ENCODE measurements at places on chromosomes 12 and 14.

DNA sequence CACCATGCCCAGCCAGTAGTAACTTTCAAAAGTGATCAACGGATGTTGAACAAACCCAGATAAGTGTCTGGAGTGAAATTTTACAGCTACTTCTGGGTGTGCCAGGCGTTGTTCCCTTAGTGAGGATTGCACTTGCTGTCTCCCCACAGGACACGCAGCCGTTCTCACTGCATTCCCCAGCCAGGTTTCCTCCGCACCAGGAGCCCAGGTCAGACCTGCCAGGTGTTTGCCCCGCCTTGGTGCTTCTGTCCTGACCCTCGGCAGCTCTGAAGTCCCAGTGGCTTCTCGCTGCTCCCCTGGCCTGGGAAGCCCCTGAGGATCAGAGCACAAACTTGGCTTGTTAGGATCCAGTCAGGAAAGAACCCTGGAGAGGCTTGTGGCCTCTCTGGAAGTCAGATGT lies 36.2 kb downstream of the MMAB start:
- DNase-seq, result no peak

DNA sequence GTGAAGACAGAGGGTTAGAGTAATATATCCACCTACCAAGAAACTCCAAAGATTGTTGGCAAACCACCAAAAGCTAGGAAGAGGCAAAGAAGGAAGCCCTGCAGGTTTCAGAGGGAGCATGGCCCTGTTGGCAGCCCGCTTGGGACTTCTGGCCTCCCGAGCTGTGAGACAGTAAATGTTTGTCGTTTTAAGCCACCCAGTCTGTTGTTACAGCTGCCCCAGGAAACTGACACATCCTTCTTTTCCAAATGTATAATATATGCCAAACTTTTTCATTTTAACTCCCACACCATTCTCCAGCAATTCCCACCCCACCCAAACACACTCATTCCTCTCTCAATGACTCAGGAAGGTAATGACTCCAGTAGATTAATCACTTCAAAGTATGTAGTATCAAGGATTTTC lies 74.0 kb downstream of the RPS29 start:
- peak; percentile 4 for DNase-seq

GRCh38 chr12:80512781-80513180 lies 68.7 kb downstream of the PTPRQ start:
- DNase-seq, result no peak

GRCh38 chr14:77302926-77303325 lies 17.8 kb downstream of the POMT2 start:
- no peak for DNase-seq

DNA sequence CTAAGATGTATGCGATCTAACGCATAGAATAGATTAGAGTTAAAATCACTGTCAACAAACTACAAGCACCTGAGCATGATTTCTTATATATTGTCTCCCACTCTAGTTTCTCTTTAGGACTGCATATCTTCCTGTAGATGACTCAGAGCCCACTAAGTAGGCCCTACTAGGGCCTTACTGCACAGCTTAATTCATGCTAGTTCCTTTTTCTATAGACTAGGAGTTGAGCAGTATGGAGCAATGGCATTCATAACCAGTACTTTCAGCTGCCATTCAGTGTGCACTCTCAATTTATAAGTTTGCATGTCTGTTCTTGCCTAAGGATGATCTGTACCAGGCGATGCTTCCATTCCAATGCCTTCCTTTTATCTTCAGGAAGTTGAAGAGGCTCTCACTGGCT lies 103.5 kb downstream of the METTL25 start:
- peak; percentile 3 for DNase-seq

GRCh38 chr12:57489157-57489641 lies 1.3 kb downstream of the MARS1 start:
- DNase-seq, result no peak

- peak; percentile 82 for DNase-seq
Measured at GRCh38 chr14:64704143-64704742, at the start of gene PLEKHG3. Gene PLEKHG3 (plus strand): TSS chr14:64704424. CDS start chr14:64727632, 23,208 bp downstream.

DNA sequence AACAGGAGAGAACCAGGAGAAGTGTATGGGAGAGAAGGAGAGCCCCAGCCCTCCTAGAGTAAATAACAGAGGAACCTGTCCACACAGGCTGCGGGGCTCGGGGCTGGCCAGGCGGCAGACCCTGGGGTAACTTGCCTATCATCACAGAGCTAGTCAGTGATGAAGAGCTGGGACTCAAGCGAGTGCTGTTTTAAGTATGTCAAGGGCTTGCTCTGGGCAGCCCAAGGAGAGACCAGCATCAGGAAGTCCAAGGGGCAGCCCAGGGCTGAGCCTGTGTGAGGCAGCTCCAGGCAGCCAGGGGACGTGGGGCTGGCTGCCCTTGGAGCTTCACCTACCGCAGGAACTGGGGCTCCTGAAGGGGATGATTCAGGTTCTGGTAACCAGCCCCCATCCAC lies 10.0 kb downstream of the VWF start:
- no peak for DNase-seq

DNA sequence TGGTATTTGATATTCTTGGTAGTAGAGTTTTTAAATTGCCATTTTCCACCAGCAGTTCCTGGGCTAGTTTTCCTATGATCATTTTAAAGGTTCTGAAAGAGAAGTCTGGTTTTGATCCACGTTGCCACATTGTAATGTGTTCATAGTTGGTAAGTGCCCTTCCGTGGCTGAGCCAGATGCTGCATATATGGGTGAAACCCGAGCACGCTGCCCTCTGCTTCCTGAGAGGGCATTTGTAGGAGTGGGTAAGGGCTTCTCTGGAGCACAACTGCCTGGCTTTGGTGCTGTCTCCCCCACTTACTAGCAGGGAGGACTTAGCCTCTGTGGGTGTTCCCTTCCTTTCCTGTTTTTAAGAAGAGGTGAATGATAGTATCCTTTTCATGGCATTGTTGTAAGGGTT lies 7.1 kb downstream of the SNRNP35 start:
- DNase-seq, result no peak

DNA sequence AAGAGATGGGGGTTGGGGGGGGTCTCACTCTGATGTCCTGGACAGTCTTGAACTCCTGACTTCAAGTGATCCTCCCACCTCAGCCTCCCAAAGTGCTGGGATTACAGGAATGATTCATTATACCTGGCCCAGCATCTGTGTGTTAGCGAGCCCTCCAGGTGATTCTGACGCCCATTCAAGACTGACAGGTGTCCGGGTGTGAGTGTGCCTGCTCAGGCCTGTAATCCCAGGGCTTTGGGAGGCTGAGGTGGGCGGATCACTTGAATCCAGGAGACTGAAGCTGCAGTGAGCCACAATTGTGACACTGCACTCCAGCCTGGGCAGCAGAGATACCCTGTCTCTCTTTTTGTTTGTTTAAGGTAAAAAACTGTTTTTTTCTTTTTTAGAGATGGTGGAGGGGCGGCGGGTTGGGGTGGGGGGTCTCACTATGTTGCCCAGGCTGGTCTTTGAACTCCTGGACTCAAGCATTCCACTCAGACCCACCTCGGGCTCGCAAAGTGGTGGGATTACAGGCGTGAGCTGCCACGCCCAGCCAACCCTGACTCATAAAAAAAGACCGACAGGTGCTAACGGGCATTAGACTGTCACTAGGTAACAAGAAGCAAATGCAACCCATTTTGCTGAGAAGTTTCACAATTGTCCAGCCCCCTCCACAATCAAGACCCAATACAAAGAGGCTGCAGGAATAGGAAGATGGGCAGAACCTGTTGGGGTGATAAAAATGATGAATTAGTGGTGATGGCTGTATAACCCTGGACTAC lies 4.7 kb downstream of the VSIG10 start:
- no peak for DNase-seq

DNA sequence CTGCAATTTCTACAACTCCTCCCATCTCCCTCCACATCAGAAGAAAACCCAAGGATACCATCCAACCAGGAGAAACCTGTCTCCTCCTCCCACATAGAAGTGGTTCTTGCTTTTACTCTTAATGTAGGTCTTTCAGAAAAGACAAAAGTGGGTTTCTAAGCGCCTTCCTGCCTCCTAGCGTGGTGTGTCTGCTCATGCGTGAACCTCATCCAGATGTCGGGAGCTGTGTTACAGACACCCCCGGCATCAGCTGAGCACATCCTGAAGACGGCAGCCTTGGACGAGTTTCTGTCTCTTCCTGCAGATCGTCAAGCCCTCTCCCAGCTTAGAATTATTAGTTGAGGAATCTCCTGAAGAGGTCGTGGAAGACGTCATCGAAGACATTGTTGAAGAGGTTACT lies 9.5 kb downstream of the LRRC43 start:
- DNase-seq, result no peak

GRCh38 chr14:88209273-88209672 lies 113.8 kb downstream of the KCNK10 start:
- DNase-seq, result no peak

DNA sequence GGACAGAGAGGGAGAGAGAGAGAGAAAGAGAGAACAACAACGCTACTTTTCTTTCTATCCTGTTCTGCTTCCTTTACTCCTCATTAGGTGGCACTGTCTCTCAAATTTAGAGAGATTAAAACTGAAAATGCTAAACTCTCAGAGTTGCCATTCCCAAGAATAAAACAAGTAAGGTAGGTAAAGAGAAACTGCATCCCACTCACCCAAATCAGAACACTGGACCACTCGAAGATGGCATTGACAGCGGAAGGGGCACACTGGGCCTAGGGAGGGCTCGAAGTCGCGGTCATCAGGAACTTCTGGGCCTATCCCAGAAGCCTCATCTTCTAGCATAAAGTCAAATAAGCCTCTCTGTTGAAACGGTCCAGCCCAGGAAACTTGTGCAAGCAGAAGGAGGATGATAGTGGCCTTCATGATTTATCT lies 4.5 kb downstream of the DCN start:
- peak; percentile 27 for DNase-seq

GRCh38 chr12:50925342-50925651 lies 27.0 kb upstream of the HIGD1C start:
- DNase-seq, result no peak

GRCh38 chr14:50475460-50475859 lies 56.9 kb downstream of the MAP4K5 start:
- no peak for DNase-seq

DNA sequence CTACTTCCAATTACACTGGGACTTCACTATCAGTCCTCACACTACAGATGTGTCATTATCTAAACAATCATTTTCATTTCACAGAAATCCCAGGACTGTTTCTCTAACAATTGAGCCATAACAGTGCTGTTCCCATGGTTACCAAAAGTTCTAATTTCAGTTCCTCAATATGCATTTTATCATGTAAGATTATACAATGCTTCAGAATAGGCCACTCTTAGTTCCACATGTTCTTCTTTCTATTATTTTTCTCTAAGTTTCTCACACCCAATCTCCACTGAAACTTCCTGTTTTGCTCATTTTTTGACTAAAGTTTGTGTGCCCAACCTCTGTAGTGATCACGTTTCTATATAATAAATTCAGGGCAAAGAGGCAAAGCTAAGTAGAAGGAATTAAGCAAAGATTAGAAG lies 185.8 kb downstream of the DUSP6 start:
- DNase-seq, result no peak

- DNase-seq, result no peak
Measured at GRCh38 chr12:120690083-120690450, 3.1 kb downstream of the MLEC start.

- DNase-seq, result peak; percentile 52
Measured at GRCh38 chr12:54371328-54372112, 7.2 kb upstream of the GPR84 start.

GRCh38 chr12:79870916-79871315 lies 64.0 kb downstream of the PPP1R12A start:
- no peak for DNase-seq

DNA sequence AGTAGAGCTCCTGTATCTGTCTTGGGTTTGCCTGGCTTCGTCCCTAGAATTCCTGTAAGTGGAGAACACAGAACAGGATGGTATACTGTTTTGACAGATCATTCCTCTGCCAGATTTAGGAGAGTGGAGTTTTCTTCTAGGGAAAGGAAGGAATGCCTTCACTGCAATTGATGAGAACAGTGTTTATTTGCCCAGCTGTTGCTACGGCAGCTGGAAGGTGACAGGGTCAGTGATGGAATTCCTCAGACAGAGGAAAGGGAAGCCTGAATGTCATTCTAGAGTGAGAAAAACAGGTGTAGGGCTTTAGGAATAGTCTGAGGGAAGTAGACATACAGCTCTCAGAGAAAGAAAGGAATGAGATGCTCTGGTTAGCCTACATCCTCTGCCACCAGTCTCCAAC lies 11.7 kb downstream of the CSRNP2 start:
- DNase-seq, result no peak

- no peak for DNase-seq
Measured at GRCh38 chr14:76950055-76951020, 78.2 kb downstream of the IRF2BPL start.

DNA sequence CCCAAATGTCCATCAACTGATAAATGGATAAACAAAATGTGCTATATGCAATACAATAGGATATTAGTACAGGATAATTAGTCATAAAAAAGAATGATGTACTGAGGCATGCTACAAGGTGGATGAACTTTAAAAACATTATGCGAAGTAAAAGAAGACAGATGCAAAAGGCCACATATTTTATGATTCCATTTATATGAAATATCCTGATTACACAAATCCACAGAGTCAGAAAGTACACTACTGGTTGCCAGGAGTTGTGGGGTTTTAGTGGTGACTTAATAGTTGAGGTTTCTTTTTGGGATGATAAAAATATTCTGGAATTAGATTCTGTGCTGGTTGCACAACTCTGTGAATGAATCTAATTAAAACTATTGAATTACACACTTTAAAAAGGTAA lies 12.6 kb downstream of the TRIM9 start:
- DNase-seq, result no peak

GRCh38 chr14:71383510-71383909 lies 476.3 kb downstream of the PCNX1 start:
- DNase-seq, result no peak

DNA sequence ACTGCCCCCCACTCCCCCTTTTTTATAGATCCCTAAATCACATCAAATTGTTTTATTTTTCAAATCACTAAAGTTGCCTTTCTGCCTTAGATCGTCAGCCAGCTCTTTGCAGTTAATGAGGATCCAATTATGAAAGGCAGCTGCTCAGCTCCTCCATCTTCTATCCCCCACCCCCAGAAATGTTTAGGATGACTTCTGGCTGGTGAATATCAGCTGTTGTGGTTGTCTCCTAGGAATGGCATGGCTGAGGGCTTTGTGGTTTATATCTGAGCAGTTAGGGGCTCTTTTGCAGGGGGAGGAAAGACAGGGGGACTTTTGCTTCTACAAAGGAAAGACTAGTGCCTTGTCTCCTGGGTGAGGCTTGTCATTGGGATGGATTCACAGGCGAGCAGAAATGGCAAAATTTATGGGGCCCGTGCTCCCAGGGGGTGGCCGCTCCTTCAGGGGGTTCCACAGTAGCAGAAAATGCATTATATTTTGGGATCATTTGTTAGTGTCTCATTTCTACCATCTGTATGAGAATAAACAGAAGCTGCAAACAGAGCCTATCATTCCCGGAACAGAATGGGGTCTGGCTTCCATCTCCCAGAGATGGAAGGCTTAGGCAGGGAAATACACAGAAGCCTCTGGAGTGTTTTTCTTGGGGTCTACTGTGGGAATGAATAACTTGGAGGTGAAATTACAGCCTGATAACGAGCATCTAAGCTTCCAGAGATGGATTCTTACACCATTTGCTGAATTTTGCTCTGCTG lies 6.5 kb downstream of the JDP2 start:
- DNase-seq, result no peak
